ENCODE measurements at places on chromosomes 6 and 20.

DNA sequence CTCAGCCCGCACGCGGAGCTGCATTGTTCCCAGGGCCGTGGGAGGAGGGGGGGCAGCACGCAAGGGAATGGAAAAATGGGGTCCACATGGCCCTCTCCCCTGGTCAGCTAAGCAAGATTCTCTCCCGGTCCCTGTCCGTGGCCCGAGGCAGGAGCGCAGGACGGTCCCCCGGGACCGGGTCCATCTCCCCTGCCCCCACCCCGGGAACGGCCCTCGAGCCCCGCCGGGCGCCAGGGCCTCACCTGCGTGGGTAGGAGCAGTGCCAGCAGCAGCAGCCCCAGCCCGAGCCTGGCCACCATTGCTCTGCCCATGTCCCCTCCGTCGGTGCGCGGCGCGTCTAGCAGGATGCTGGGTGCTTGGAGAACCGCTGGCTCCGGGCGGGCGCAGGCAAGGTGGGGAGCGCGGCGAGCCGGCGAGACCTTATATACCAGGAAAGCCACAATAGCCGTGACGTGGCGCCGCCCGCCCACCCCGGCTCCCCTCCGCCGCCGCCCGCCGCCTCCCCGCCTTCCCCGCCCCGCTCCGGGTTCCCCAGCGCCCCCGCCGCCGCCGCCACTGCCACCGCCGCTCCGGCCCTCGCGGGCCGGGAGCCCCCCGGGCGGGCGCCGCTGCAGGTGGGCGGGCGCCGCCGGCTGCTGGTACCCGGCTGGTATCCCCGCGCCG is at the start of gene CD24:
Gene CD24 (minus strand): TSS at position 394 of the 663 bp plus-strand sequence. CDS start 83 bp downstream, at position 311.
- DNase-seq, result no peak

- no peak for DNase-seq
These were observed 3.9 kb upstream of the ZBTB9 start for GRCh38 chr6:33450434-33450833.

GRCh38 chr6:79778816-79779215 is 147.7 kb downstream of the SH3BGRL2 start:
- no peak for DNase-seq

DNA sequence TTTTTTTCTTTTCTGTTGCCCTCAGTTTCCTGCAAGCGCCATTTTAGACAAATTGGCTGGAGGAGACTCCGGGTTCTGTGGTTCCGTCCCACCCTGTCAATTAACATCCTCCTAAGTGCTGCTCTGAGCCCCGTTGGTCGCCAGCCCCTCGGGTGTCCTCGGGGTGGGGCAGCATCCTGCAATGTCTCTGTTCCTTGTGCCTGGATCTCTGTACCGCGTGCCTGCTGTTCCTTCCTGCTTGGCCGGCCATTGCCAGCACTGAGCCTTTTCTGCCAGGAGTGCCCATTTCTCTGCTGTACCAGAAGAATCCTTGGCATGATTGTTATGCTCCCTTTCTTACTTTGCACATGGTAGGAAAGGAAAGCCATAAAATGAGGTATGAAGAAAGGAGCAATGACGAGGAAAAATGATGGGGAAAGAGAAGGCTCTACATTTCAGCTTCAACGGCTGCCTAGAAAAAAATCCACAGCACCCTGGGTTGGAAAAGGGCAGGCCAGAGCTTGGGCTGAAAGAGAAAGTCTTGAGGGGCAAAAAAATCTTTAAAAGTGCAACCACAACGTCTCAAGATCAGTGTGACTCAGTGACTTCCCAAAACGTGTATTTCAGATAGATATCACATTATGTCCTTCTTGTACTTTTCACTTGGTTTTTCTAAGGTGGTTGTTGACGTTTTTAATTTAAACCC is 256.7 kb downstream of the CLIC5 start:
- DNase-seq, result no peak

GRCh38 chr20:63071541-63072181 is 64.9 kb upstream of the BHLHE23 start:
- no peak for DNase-seq

- peak; percentile 51 for DNase-seq
These were observed 108.4 kb downstream of the RTN4IP1 start for GRCh38 chr6:106520711-106521401.

DNA sequence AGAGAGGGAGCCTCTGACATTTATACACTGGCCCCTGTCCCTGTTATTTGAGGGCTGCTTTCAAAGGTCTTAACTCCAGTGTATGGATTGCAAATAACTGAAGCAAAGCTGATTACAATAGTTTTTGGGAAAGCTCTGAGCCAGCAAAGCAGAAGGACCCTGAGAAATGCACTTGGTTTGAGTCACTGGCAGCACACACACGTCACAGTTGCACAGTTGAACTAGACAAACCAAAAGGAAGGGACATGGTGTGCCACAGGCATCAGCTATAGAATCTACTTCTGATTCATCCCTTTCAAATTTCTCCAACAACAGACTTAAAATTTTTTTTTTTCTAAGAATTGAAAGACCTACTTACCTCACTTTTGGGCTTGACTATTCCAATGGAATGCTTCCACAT is 56.4 kb downstream of the SNRNP48 start:
- DNase-seq, result no peak

DNA sequence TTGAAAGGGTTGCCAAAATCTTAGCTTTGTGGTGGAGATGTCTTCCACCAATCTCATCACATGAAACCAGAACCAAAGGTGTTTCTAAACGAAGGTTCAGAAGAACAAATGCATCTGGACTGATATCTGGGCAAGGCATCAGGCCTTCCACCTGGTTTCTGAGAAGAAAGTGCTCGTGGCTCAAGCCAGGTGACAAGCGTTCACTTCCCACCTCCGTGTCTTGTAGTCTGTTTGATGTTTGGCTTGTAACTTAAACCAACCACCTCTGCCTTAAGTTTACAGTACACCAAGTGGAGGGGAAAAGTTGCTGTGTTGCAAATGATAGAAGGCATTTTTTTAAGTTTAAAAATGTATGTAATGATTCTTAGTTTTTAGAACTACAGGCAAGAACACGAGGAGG is 66.9 kb upstream of the MAP3K7 start:
- no peak for DNase-seq

DNA sequence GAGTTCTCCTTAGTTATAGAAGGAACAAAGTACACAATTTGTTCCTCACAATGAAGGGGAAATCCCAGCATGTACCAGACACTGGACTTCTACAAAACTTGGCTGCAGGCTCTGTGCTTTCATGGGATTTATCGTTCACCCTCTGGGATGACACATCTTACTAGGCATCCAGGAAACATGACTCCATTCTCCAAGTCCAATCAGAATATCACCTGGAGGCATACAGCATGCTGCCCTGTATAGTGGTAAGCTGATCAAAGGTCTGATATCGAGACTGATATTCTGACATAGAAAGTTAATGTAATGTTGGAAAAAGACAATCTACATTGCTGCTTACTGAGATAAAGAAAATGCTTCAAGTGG is 6.7 kb downstream of the RWDD2A start:
- DNase-seq, result no peak

GRCh38 chr6:143549949-143550268 is 38.4 kb upstream of the FUCA2 start:
- DNase-seq, result no peak

DNA sequence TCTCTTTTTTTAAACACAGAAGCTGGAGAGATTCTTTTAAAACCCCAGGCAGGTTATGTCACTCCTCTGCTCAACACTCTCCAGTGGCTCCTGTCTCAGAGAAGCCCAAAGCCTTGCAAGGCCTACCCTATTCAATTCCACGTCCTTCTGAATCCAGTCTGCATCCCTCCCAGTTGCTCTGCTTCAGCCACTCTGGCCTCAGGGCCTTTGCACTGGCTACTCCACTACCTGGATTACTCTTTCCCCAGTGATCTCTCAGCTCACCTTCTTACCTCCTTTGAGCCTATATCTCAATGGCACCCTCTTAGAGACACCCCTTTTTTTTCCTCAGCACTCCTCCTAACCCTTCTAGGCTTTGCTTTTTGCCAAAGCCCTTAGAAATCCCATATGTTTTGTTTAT is 185.8 kb downstream of the CLIC5 start:
- no peak for DNase-seq

- DNase-seq, result no peak
These were observed 85.1 kb upstream of the PTPN1 start for GRCh38 chr20:50425076-50425475.

- DNase-seq, result no peak
These were observed 585.3 kb upstream of the BTBD3 start for GRCh38 chr20:11332381-11332780.

- DNase-seq, result no peak
These were observed 128.2 kb downstream of the GPX5 start for GRCh38 chr6:28653876-28654275.

- DNase-seq, result no peak
These were observed 670.8 kb downstream of the PRKN start for GRCh38 chr6:162056745-162057144.

DNA sequence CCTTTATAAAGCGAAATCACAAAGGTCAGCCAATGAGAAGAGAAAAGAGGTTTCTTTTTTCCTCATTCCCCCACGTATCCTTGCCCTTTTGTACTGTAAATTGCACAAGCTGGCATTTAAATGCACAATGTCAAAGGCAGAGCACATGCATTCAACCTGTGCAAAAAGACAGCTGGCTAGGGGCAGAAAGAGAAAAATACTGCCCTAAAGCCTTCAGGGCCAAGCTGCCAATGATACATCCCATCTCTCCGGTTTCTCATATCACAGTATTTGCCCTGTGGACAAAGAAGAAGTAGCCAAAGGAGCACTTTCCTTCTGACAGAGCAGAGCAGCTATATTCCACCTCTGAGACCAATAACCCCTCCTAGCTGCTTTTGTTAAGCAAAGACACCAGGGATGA is 219.2 kb downstream of the TRDN start:
- no peak for DNase-seq

- no peak for DNase-seq
These were observed 115.7 kb downstream of the DST start for GRCh38 chr6:56526860-56527544.

DNA sequence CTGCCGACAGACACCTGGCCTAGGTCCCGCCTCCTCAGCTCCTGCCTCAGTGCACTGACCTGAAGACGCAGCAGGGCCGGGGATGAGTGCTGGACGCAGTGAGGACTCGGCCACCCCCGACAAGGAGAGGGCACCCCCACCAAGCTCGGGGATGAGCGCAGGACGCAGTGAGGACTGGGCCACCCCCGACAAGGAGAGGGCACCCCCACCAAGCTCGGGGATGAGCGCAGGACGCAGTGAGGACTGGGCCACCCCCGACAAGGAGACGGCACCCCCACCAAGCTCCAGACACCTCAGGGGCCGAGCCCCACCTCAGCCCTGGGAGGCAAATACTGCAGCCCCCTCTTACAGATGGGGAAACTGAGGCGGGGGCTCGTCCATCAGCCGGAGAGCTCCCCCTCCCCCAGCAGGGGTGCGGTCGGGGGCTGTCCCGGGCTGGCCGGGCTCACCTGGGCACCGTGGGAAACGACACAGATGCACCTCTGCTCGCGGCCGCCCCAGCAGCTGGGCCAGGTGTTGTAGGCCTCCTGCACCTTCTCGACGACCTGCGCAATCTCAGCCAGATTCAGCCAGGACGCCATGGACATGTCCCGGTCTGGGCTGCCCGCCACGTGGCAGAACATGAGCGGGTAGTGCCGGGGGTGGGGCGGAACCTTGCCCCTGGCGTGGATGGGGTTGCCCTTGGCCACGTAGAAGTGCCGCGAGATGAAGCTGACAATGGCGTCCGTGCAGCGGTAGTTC is 7.5 kb downstream of the HELZ2 start:
- no peak for DNase-seq

GRCh38 chr6:132713352-132714134 is at the start of gene VNN1:
VNN1 (minus strand) TSS chr6:132714055; CDS start chr6:132714035, 20 bp downstream.
- no peak for DNase-seq

DNA sequence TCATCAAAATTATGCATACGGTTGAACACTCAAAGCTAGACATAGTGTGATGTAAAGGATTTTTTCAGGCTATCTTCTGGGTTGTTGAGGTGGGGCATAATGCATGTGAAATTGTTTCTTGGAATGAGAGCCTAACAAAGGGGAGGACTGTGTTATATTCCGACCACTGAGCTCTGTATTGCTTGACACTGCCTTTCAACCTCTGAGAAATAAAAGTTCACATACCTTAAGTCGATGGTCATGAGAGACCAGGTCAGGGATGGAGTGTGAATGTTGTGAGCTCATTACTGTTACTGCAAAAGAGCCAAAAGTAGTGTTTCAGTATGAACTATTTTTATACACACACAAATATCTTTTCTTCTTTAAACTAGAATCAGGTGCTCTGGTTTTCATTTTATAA is 5.0 kb downstream of the PFDN4 start:
- DNase-seq, result no peak

DNA sequence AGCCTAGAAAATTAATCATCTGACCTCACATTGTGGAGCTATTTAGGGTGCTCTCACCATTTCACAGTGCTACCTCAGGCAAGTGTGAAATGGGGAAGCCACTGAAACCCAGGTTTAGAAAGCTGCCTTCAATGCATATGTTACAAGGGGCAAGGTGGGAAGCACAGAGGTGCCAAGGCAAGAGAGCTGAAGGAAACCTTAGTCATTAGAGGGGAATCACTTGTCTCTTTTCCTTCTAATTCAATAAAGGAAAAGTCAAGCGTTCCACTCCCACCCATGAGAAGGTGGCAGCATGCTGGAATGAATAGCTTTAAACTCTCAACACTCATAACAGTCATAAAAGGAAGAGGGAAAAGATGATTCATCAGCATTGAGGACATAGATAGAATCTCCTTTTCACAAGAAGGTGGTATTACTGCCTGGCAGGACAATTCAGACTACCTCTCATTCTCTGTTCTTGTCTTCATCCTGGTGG is 251.9 kb upstream of the IRAK1BP1 start:
- DNase-seq, result no peak

DNA sequence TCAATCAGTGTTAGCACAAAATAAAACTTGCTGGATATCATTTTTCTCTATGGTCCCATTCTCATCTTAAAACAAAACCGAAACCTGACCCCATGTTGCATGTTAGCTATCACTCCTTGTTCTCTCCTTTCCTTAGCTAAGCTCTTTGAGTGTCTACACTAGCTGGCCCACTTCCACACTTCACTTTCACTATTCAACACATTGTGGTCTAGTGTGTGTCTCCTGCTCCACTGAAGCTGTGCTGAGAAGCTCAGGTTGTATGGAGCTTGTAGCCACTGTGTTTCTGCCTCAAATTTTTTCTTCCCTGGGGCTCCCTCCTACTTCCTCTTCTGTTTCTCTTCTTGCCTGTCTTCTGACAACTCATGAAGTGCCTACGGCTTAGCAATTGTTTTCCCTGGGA is 223.0 kb downstream of the NKAIN2 start:
- DNase-seq, result no peak

- DNase-seq, result no peak
These were observed 329.1 kb downstream of the LAMA2 start for GRCh38 chr6:129212081-129212480.

DNA sequence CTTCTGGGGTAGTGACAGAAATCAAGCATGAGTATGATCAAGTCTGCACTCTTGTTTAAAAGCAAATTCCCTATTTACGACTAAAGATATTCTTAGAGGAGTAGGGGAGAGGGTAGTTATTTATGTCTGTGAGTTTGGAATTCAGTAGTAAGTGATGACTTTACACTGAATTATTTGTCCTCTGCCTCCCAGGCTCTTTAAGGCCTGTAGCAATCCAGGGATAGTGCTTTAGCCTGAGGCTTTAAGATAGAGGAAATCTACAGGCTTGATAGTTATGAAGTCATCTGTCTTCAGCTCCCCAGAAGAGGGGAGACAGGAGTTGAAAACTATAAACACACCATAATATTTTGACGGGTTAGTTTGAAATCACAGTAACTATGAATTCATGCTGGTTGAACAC is 664.5 kb downstream of the EPM2A start:
- DNase-seq, result no peak

- no peak for DNase-seq
These were observed 30.6 kb downstream of the DCBLD1 start for GRCh38 chr6:117512987-117513573.

GRCh38 chr6:146381486-146381885 is 162.1 kb upstream of the RAB32 start:
- no peak for DNase-seq

- no peak for DNase-seq
These were observed 1.7 kb upstream of the MYLK2 start for GRCh38 chr20:31817461-31817860.
